CD4-positive, alpha-beta T cell treated with Interleukin-6 for 4 hours (primary cell): ENCODE measurements at places on chromosomes 11 and 22.

DNA sequence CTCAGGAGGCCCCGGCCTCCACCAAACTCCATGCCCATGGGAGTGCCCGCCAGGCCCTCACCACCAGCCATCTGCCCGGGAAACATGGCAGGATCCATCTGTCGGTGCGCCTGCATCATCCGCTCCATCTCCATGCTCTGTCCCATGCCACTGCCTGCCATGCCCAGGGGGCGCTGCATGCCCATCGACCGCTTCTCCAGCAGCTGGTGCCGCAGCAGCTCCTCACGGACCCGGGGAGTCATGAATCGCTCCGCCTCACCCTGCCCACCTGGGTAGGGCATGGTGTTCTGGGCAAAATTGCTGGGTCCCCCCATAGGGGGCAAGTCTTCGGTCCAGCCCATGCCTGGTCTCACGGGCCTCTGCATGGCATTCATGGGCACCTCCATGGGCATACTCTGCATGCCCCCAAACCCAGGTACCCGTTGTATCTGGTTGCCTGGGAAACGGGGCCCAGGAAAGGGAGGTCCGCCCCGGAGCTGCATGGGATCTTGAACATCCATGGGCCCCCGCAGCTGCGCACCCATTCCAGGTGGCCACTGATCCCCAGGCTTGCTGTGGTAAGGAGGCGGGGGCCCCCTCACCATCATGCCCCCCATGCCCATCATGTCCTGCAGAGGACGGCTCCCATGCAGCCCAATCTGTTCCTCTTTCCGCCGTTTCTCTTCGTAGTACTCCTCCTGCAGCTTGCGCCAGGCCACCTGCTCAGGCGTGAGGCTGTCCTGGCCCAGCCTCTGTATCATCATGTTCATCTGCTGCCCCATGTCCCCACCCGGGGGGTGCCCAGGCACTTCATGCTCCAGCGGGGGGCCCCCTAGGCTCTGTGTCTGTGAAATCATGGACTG lies 18.0 kb downstream of the CXCR5 start:
- no peak for DNase-seq

DNA sequence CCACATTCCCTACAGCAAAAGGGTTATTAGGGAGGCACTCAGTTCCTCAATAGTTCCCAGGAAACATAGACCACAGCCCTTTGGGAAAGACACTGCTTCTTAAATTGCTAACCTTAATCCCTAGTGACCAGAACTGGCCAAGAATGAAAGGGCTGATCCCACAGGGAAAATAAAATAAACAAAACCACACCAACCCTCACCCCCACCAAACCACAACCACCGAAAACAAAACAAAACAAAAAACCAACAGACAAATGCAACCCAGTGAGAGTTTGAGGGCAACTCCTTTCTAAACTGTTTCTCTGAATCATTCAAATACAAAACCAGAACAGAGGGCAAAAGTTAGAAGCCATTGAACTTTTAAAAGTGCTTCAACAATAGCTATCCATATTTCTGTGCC lies 57.2 kb downstream of the NAV2 start:
- no peak for DNase-seq

DNA sequence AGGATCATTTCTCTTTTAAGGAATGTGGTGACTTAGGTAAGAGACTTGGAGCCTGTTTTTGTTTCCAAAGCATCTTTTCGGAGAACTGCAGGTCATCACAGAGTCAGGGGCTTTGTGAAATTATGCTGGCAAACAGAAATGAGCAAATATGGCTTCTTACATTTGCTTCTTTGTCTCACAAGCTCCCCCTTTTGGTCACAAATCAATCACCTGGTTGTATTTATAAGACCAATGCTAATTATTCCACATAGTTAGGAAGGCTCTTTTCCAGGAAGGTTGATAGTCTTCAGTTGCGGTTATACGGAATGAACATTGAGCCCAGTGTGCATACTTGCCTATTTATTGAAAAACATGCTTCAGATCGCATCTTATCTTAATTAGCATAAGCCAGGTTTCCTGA lies 34.6 kb upstream of the CEP126 start:
- DNase-seq: no peak

GRCh38 chr22:17199003-17199731 lies 20.1 kb downstream of the ADA2 start:
- no peak for DNase-seq

- DNase-seq: no peak
Observed at GRCh38 chr22:41242396-41243117, 1.8 kb upstream of the CHADL start.

- DNase-seq: no peak
Observed at GRCh38 chr22:39362932-39363331, 13.1 kb downstream of the SYNGR1 start.

DNA sequence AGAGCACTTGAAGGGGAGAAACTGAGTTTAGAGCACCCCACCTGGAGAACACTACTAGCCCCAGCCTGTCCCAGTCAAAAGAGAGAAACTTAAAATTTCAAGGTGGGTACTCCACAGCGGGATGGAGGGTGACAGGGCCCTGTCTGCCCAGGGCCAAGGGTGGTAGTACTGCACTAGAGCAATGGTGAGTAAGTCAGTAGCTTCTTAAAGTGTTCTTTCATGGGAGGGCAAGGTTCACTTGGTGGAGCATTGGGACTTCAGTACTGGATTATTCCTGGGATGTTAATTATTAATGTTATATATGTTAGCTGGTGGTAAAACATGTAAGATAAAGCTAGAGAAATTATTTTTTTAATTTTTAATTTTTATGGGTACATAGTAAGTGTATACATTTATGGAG lies 28.5 kb upstream of the AQP11 start:
- DNase-seq: no peak

DNA sequence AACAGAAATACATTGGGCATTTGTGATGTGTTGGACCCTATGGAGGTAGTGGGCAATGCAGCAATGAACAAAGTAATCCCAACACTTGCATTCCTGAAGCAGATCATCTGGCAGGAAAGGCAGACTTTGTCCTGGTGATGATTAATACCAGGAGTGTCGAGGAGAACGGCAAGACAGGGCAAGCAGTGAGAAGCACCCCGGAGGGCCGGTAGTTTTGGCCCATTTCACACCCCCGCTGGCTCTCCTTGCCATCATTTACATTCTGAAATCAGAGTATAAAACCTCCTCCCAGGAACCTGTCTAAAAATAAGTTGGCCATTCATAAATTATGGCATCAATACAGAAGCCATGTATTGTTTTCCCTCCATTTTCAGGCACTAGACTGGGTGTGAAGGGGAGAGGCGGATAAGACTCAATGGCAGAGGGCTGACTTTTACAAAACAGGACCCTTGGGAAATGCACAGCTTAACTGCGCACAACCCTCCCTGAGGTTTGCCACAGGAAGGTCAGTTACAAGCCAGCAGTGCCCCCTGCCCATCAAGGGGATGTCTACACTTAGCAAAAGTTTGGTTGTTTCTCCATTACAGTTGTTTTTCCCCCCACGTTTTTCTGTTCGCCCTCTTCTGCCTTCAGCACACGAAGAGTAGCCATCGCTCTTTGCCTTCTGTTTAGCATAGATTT lies 55.6 kb downstream of the OPCML start:
- no peak for DNase-seq

DNA sequence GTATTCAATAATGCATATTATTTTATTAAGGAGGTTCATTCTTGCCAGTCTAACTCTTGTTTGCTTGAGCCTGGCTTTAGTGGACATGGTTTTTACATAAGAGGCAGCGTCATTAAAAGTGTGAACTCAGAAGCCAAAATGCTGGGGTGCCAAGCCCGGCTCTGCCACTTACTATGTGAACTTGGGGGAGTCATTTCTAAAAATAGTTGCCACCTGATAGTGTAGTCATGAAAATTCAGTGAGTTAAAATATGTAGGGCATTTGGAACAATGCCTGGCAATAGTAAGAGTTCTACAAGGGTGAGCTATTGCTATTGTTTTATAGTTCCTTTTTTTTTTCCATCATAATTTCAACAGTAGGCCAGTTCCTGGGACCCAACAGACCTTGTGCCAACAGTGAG lies 49.9 kb downstream of the TENM4 start:
- no peak for DNase-seq

DNA sequence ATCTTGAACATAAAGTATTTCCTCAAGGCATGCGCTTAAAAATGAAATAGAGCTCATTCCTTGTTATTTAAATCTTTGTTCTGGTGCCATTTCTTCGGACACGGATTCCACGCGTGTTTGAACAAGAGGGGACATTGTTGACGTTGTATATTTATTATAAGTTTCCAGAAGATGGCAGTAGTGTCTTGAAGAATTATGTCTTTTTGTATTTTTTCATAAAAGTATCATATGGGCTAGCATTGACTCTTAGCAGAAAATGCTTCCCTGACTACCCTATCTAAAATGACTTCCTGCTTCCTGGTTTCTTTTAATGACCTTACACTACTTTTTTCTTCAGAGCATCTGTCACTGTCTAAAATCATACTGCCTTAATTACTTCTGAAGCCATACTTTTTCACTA lies 20.4 kb downstream of the BIRC2 start:
- peak; percentile 16 for DNase-seq

DNA sequence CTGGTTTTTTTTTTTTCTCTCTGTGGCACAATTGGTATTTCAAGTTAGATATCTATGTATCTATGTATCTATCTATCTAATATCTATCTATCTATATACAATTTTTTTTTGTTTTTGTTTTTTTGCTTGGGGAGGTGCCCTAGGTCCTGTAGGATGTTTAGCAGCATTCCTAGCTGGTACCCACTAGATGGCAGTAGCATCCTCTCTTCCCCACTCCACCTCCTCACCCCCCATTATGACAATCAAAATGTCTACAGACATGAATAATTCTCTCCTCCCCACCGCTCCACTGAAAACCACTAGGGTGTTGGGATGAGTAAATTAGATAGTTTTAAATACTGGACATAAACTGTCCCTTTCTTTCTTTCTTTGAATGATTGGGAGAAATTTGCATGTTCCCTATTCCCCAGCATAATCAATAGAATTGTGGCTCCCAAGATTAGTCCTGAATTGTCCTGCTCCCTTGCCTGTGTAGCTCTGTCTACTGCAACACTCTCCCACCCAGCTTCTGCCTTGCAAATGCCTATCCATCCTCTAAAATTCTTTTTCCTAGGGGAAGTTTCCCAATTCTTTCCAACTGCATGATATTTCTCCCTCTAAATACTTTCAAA lies 1152.4 kb downstream of the LRRC4C start:
- no peak for DNase-seq

DNA sequence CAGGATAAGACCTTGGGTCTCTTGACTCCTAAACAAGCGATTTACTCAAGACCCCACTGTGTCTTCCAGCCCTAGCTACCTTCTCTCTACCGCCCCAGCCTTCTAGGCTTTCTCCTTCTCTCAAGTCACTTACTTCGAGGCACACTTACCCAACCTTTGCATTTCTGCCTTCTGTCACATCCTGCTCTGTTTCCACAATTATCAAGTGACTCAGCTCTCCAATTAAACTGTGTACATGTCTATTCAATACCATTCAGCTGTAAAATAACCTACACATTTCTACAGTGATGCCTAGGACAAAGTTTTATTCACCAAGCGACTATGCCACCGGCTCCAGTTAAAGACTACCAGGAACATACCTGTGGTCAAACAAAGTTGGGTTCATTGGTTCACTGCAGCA lies 69.0 kb downstream of the LARGE1 start:
- no peak for DNase-seq

DNA sequence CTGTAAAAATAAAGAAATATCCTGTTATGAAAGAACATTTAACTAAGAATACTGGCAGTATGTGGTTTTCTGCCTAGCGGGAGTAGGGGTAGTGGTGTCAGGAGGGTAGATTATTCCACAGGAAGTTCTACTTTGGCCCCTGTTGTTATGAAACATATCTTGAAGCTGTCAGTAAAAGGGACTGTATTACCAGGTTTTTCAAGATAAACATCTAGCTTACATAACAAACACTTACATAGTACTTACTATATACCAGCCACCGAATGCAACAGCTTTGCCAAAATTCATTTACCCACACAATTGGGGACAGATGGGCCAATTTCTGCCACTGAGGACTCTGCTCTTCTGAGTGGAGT lies 3.7 kb downstream of the TMEM123 start:
- no peak for DNase-seq

DNA sequence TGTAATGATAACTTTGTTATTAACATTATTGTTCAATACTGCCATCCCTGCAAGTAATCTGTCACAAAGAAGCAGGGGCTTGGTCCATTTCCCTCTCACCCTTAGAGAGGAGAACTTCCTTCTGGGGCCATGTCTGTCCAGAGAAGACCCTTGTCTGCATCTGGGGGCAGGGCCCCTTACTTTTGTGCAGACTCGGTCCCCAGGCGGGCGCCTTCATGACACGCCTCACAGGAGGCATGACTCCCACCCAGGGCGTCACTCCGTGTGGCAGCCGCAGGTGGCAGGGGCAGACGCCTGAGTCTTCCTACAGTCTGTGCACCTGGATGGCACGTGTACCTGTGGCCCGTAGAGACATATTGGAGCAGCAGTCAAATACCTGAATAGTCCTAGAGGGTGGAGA lies 21.8 kb upstream of the B3GAT1 start:
- no peak for DNase-seq
